ENCODE measurements at places on chromosomes 16 and 17.

GRCh38 chr16:86196687-86197391, 297.9 kb downstream of the IRF8 start:
- no peak for DNase-seq

GRCh38 chr16:977896-978295, 3.7 kb upstream of the SOX8 start:
- DNase-seq, result no peak

GRCh38 chr17:45908935-45909334, 14.6 kb downstream of the MAPT start:
- DNase-seq, result no peak

GRCh38 chr17:49972486-49973270, 3.7 kb downstream of the DLX4 start:
- no peak for DNase-seq

DNA sequence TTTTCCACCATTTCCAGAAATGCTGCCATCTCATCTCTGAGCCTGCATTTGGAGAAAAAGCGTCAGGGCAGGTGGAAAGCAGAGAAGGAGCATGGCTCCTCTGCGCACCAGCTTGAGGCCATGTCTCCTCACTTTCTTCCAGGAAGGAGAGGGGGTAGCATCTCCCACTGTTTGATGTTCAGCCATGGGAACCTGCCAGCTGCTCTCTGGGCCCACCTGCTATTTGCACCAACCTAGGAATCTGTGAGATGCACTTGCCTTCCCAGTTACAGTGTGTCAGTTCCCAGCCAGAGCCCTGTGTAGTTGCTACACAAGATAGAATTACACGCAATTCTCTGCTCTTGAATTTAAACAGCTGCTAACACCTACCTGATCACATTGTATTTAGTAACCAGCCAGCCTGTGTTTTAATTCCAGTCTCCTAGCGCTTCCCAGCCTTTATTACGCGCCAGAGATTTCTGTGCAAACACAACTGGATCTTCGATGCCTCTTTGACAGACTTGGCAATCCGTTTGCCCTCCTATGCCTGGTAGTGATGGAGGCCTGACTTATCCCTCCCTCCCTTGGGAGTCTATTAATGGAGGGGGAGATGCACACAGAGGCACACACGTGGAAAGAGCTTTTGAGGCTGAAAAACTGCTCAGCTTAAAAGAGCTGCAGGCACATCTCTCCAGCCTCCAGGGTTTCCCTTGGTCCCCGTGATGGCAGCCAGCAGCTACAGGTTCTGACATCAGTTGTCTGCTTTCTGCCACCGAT, 98.1 kb upstream of the SEC14L1 start:
- no peak for DNase-seq

DNA sequence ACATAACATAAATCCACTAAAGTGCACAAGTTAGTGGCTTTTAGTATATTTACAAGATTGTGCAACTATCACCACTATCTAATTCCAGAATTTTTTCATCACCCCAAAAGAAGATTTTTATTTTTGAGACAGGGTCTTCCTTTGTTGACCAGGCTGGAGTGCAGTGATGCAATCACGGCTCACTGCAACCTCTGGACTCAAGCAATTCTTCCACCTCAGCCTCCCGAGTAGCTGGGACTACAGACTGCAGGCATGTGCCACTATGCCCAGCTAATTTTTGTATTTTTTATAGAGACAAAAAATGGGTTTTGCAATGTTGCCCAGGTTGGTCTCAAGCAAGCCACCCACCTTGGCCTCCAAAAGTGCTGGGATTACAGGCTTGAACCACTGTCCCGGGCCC, 15.1 kb downstream of the DRC7 start:
- DNase-seq, result no peak

DNA sequence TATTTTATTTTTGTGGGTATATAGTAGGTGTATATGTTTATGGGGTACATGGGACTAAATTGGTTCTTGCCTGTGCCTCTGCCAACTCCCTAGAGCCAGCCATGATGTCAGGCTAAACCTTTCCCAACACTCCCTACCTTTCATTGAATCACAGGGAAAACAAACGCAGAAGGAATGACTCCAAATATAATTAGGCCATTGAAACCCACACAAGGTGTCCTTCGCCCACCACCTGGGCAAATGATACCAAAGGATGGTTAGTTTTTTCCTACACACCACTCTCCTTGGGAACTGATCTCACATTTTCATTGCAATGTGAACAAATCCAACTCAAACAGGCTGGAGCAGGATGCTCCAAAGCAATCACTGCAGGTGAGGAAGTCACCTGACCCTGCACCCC, 27.5 kb downstream of the WSB1 start:
- no peak for DNase-seq

DNA sequence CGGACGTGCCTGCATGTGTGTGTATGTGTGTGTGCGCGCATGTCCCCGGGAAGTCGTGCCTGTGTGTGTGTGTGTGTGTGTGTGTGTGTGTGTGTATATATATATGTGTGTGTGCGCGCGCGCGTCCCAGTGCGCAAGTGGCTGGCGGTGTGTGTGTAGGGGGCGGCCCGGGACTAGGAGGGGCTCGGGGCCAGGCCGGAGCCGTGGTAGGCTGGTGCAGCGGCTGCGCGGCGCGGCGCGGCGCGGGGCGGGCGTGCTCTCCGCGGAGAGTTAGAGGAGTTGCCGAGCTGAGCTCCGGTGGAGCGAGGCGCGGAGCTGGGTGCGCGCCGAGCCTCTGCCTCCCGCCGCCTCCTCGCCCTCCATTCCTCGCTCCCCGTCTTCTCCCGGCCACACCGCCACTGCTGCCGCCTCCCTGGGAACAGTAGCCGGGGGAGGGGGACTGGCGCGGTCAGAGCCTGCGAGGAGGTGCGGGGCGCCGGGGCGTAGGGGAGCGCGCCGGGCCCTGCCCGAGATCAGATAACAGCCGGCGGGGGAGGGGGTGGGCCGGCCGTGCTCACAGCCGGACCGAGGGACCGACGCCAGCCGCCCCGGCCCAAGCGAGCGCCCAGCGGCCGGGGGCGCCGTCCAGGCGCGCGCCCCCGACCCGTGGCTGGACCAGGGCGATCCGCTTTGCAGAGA, at the start of gene KCNJ12:
Gene KCNJ12 (plus strand): TSS at position 277 of the 678 bp plus-strand sequence. CDS start 38,986 bp downstream, outside the sequence.
- DNase-seq, result no peak

- DNase-seq, result no peak
Measured at GRCh38 chr16:70612931-70613330, 33.4 kb upstream of the IL34 start.

GRCh38 chr16:87628940-87629339, 26.6 kb downstream of the JPH3 start:
- no peak for DNase-seq

GRCh38 chr16:3830625-3831254, 49.8 kb downstream of the CREBBP start:
- no peak for DNase-seq

- no peak for DNase-seq
Measured at GRCh38 chr16:46648656-46649055, 27.5 kb upstream of the SHCBP1 start.

DNA sequence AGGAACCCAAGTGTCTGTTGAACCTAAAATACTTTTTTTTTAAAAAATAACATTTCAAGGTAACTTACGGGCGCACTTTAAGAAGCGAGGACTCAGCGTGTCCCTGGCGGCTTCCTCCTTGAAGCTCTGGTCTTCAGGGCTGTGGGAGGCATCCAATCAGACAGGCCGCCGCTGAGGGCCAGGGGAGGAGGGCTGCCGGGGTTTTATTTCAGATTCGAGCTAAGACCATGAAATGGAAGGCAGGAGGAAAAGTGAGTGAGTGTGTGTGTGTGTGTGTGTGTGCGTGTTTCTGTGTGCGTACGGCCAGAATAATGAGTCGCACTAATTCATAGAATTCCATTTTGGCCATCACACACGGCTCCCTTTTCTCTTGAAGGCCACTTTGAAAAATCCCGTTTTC, 41.1 kb downstream of the C16orf78 start:
- no peak for DNase-seq

GRCh38 chr17:15213381-15214087, 51.6 kb downstream of the PMP22 start:
- DNase-seq, result no peak

- DNase-seq, result no peak
Measured at GRCh38 chr16:4316864-4317531, 1.1 kb downstream of the GLIS2 start.

- DNase-seq, result no peak
Measured at GRCh38 chr16:8694795-8695728, 20.6 kb downstream of the ABAT start.

DNA sequence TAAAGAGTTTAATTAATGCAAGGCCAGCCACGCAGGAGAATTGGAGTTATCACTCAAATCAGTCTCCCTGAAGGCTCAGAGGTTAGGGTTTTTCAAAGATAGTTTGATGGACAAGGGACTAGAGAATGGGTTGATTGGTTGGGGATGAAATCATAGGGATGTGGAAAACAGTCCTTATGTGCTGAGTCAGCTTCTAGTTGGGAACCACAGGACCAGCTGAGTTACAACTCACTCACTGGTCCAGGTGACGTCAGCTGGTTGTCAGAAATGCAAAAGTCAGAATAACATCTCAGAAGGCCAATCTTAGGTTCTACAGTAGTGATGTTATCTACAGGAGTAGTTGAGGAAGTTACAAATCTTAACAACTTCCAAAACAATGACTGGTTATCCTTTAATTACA, 47.6 kb downstream of the CPD start:
- DNase-seq, result no peak

GRCh38 chr16:82657239-82657638, 30.5 kb downstream of the CDH13 start:
- DNase-seq, result no peak

DNA sequence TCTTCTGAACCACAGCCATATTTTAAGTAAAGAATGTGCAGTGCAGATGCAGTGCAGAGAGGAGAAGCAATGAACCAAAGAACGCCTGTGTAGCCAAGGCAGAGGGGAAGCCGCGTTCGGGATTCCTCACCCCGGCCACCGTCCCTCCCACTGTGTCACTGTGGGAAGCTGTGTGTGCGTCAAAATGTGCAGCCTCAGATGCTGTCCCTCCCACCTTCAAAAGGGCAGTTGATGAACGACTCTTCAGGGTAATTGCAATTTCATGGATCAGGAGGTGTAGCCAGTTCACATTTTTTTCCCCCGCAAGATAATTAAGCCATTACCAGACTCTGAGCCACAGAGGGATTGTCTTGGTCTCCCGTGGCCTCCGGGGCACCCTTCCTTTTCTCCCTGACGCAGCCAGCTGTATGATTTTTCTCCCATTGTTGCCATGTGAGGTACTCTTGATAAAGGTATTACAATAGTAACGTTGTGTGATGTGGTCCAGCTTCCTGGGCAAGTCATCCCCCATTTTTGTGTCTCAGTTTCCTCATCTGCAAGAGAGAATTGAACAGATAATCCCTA, 190.0 kb downstream of the FOXL1 start:
- DNase-seq, result no peak

GRCh38 chr16:15043344-15043743, 12.5 kb downstream of the NTAN1 start:
- DNase-seq, result no peak

GRCh38 chr16:75754141-75754540, 27.9 kb upstream of the CPHXL start:
- no peak for DNase-seq

- DNase-seq, result no peak
Measured at GRCh38 chr17:37280841-37281240, 94.9 kb upstream of the C17orf78 start.
